ENCODE measurements at places on chromosomes 2 and 18. TPM values are rescaled to one million over a fixed set of nuclear protein-coding genes. Genes with fewer than 3 reads are reported as not detected.

DNA sequence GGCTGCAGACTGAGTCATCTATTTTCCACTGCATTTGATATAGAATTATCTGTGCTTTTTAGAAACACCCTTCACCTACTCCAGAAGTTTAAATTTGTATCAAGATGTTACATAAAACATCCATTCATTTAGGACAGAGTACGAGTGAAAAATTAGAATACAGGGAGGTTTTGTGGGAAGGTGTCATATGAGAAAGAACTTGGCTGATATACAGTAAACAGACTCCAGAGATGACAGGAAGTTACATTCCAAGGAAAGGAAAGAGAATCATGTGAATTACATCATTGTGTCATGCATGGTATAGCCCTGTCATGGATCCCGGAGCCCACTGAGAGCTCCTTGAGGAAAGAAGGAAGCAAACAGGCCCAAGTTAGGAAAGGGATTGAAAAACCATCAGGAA, 341.5 kb upstream of the PKDCC start:
- peaks cover 1% of the 10 kb centered on the region for H3K4me1 ChIP-seq
- no peak overlapping the region for H3K27ac ChIP-seq
- H3K27me3 ChIP-seq, result peaks cover 12% of the 10 kb centered on the region
- DNase-seq, result no peak

DNA sequence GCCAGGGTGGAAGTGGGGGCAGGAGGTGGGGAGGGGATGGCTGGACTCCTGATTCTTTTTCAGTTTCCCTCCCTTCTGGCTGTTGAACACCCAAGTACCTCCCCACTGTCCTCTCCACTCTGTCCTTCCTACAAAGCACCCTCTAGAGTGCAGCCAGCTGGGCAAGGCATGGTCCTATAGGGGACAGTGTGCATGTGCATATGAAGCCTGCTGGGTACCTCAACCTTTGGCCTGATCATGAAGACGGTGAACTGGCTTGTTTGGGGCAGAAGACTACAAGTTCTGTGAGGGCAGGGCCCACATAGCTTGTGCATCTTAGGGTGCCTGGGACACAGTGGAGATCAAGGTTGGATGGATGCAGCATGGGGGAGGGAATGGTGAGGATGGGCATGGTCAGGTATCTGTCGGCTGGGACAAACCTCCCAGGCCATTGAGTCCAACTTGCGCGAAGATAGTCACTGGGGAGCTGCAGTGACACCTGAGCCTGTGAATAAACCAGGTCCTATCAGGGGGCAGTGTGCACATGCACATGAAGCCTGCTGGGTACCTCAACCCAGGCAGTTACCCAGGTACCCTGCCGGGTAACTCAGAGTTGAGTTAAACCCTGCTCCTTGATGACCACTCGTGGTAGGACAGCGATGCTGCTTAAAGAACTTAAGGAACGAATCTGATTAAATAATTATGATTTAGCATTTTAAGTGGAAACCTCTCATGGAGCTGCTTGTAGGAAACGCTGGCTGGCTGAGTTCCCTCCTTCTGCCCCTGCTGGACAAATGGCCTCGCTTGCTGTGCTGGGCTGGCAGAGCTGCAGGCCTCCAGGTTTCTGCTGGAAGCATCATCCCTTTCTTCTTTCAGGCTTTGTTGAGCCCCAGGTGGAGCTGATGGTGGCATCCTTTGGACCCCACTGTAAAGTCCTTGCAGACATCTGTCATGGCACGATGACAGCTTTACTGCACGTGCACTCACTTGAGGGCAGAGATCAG, 84.0 kb downstream of the POLR1A start:
- no peaks in the 10 kb centered on the region for H3K27me3 ChIP-seq
- H3K4me1 ChIP-seq, result peaks cover 2% of the 10 kb centered on the region
- no peak overlapping the region for H3K27ac ChIP-seq
- H3K36me3 ChIP-seq, result peaks cover 4% of the 10 kb centered on the region
- no peak for DNase-seq
- H3K4me3 ChIP-seq, result no peak overlapping the region

GRCh38 chr2:64718250-64718885, 64.7 kb upstream of the SERTAD2 start:
- no peak for DNase-seq
- no peak overlapping the region for H3K27ac ChIP-seq
- H3K36me3 ChIP-seq, result no peaks in the 10 kb centered on the region

DNA sequence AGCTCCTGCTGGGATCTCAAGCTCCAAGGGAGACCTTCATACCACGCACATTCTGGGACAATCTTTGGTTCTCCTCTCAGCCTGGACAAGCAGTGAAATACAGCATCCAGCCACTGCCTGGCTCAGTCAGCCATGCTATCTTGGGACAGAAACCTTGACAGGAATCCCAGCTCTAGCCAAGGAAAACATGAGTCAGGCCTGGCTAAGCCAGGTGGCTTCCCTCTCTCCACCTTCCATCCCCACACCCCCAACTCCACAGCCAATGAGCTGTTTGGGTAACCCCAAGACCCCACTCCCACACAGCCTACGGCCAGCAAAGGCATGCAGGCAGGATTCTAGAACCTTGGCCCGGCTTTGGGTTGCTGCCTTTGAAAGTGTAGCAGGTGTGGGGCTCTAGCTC, 64.9 kb downstream of the MCFD2 start:
- H3K36me3 ChIP-seq, result no peaks in the 10 kb centered on the region
- no peak for DNase-seq
- no peak overlapping the region for H3K4me3 ChIP-seq

GRCh38 chr2:31314761-31315160, 80.8 kb downstream of the EHD3 start:
- H3K4me1 ChIP-seq, result peaks cover 28% of the 10 kb centered on the region
- H3K36me3 ChIP-seq, result peaks cover 7% of the 10 kb centered on the region
- DNase-seq, result no peak
- peaks cover 9% of the 10 kb centered on the region for H3K27me3 ChIP-seq
- H3K4me3 ChIP-seq, result no peak overlapping the region
- no peak overlapping the region for H3K27ac ChIP-seq

DNA sequence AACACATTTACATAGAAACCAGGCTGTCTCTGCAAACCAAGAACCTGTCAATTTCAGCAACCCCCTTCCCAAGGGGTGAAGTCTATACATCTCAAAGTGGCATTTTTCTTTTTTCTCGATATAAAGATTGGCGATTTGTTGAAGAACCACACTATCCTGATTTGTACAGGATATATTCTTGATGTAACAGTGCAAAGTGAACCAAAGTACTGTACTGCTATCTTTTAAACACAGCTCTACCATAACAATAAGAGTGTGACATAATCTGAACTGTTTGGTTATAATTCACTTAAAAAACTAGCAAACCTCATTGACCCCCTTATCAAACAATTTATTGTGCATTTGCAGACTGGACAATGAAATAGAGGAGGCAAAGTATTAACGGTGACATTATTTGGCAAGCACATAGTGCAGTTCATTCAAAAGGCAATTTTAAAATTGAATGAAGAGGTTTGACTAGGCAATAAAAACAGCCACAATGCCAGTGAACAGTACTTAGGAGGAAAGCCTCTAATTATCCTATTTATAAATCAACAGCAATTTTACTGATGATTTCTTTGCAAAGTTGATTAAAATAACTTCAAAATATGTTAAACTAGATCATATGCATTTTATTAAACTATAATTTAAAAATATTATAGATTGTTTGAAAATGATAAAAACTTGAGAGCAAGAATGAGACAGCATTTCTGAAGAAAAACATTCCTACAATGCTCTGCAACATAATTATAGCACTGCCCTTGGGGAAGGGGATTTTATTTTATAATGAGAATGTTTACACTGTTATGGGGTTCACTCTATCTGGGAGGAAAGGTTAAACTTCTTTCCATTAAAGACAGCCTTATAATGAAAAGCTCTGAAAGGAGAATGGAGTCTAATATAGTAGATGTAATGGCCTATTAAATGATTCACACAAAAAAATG, 440.9 kb downstream of the ZEB2 start:
- no peaks in the 10 kb centered on the region for H3K36me3 ChIP-seq
- no peak for DNase-seq
- no peak overlapping the region for H3K27ac ChIP-seq
- no peaks in the 10 kb centered on the region for H3K27me3 ChIP-seq
- H3K4me3 ChIP-seq, result no peak overlapping the region

- DNase-seq, result no peak
- H3K4me1 ChIP-seq, result no peaks in the 10 kb centered on the region
- H3K36me3 ChIP-seq, result no peaks in the 10 kb centered on the region
Observed at GRCh38 chr2:60504049-60504448, 49.4 kb downstream of the BCL11A start.

DNA sequence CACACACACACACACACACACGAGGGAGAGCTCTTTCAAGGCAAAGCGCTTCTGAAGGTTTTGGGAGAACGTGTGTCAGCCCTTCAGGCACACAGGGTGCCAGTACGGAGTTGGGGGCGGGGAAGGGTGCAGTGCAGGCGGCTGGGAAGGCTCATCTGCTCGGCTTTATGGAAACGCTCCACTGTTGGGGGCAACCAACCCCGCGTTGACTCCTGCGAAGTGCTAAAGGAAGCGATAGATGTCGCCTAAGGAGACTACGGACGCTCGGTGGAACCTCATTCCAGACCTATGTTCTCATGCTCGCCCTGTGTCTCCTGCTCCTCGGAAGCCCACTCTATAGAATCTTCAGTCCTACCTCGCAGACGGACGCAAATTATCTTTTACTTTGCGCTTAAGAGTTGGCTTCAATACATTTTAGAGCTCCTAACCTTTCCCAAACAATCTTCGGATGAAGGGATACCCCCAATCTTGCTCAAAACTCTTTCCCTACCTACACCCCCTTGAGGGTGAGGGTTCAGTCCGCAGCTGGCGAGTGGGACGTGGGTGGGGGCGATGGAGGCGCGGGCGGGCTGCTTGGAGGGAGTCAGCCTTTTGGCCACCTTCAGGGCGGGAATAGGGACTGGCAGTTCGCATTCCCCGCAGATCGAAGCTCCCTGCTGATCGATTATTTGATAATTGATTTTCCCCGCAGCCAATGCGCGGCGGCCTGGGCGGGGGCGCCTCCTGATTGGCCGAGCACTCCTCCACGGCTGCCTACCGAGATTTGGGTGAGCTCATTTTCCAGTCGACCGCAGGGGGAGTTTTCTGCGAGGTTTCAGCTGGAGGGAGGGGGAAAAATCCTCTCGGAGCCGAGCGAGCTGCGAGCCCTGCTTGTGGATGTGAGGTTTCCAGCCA, 1.9 kb upstream of the MEIS1 start:
- H3K4me3 ChIP-seq, result peak overlapping the region; percentile 89
- DNase-seq, result no peak
- H3K36me3 ChIP-seq, result peaks cover 4% of the 10 kb centered on the region
- peaks cover 20% of the 10 kb centered on the region for H3K4me1 ChIP-seq

- no peaks in the 10 kb centered on the region for H3K4me1 ChIP-seq
- H3K27ac ChIP-seq, result no peak overlapping the region
- no peaks in the 10 kb centered on the region for H3K27me3 ChIP-seq
- no peak overlapping the region for H3K4me3 ChIP-seq
- H3K36me3 ChIP-seq, result no peaks in the 10 kb centered on the region
Observed at GRCh38 chr2:76080154-76080553, 369.4 kb upstream of the GCFC2 start.

GRCh38 chr2:36677386-36677785, 19.1 kb upstream of the VIT start:
- peak overlapping the region; percentile 1 for H3K27ac ChIP-seq
- H3K4me3 ChIP-seq, result no peak overlapping the region
- H3K27me3 ChIP-seq, result peaks cover 58% of the 10 kb centered on the region
- no peak for DNase-seq

DNA sequence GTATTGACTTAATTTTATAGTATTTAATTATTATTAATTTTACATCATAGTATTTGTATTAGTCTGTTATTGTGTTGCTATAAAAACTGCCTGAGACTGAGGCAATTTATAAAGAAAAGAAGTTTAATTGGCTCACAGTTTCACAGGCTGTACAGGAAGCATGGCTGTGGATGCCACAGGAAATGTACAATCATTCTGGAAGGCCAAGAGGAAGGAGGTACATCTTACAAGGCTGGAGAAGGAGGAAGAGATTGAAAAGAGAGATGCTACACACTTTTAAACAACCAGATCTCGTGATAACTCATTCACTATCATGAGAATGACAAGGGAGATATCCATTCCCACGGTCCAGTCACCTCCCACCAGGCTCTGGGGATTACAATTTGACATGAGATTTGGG, 2019.4 kb upstream of the PIK3C3 start:
- no peak for DNase-seq
- H3K36me3 ChIP-seq, result peaks cover 7% of the 10 kb centered on the region
- H3K27me3 ChIP-seq, result no peaks in the 10 kb centered on the region
- H3K4me3 ChIP-seq, result no peak overlapping the region
- H3K27ac ChIP-seq, result no peak overlapping the region
- no peaks in the 10 kb centered on the region for H3K4me1 ChIP-seq

DNA sequence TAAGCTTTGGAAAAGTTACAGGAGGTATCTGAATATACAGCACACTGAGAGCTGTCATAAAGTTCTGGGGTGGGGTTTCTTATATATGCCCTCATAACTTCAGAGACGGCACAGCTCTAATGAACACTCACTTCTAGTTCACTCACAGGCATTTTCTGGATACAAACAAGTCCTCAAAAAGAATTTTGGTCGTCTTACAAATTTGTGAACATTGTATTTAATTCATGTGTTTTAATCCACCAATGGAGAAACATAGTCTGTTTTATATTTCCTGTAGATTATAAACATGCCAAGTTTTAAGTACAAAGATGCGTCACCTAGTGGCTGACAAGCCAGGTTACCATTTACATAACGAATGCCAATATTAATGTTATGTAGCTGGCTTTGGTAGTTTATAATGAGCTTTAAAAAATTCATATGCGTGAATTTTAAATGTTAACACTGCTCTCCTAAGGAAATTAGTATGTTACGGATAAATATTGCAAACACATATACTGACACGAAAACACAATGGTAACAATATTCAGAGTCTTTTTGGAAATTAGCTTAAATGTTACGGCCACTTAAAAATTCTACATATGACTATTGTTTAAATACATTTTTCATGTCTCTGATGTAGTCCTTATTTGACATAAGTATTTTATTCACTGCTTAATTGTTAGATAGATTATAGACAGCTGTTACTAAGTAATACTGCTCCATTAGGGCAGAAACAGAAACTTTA, 2.5 kb downstream of the COL3A1 start:
- H3K4me3 ChIP-seq, result no peak overlapping the region
- no peaks in the 10 kb centered on the region for H3K4me1 ChIP-seq
- H3K36me3 ChIP-seq, result no peaks in the 10 kb centered on the region

- H3K27me3 ChIP-seq, result no peaks in the 10 kb centered on the region
- H3K36me3 ChIP-seq, result peaks cover 5% of the 10 kb centered on the region
- peaks cover 43% of the 10 kb centered on the region for H3K4me1 ChIP-seq
- H3K4me3 ChIP-seq, result no peak overlapping the region
Observed at GRCh38 chr2:230410263-230410662, 5.7 kb upstream of the SP100 start.

- H3K4me3 ChIP-seq, result no peak overlapping the region
- H3K27me3 ChIP-seq, result peaks cover 29% of the 10 kb centered on the region
- DNase-seq, result no peak
- no peaks in the 10 kb centered on the region for H3K4me1 ChIP-seq
- no peaks in the 10 kb centered on the region for H3K36me3 ChIP-seq
- H3K27ac ChIP-seq, result no peak overlapping the region
Observed at GRCh38 chr2:232465061-232465460, 9.1 kb downstream of the ALPI start.

Gene MAPRE3
- total RNA-seq, result 10.0 TPM

Gene GCKR
- total RNA-seq, result not detected

Gene ZNF2
- total RNA-seq, result 5.4 TPM

Gene COL4A4
- total RNA-seq, result 0.62 TPM

Gene CTNNA2
- not detected for total RNA-seq
